ENCODE measurements at places on chromosomes 13 and 19.

- DNase-seq = no peak
Measured at GRCh38 chr13:23588666-23589065, 18.5 kb downstream of the TNFRSF19 start.

GRCh38 chr13:92097337-92097903, 699.0 kb downstream of the GPC5 start:
- no peak for DNase-seq

DNA sequence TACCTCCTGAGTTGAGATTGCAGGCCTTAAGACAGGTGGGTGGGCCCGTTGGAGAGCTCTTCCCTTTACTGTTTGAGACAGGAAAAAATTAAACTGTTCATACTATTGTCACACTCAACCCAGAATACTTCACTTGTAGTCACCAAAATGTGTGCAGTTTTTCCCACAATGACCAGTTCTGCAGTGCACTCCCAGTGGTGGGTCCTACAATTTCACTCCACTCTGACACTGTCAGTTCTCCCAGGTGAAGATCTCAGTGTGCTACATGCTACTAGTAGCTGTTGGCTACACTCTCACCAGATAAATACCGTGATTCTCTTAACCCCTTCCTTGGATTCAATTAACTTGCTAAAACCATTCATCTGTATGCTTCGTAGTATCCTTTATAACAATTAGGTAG, 2.9 kb downstream of the ZNF665 start:
- no peak for DNase-seq

DNA sequence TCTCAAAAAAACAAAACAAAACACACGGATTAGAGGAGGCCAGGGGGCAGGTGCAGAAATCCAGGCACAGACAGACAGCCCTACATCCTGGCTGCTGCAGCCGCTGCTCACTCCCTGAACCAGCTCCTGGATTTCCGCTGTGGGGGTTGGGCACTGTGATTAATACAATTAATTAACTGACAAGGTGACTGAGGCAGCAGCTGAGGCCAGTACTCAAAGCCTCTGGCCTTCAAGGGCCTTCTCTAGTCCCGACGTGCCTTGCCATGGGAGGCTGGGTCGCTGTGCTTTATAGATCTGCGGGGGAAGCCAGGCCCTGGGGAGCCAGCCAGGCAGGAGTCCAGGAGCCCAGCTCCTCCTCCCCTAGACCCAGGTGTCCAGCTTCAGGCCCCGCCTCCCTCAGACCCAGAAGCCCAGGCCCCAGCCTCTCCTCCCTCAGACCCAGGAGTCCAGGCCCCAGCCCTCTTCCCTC, 4.6 kb downstream of the NECTIN2 start:
- no peak for DNase-seq

DNA sequence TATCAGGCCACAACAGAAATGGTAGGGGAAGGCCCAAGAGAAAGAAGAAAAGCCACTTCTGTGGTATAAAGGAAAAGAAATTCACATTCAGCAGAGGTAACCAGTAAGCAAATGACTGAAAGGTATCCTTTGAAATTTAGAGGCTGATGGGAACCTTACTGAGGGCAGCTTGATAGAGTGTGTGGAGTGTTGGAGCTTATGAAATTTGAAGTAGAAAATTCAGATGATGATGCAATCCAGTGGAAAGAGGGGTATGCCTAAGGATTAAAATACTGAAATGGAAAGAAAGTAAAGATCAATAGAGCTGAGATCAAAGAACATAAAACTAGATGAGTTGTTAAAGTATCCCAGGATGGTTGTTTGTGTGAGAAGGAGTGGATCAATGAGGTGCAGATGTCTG, 42.8 kb upstream of the RFXAP start:
- no peak for DNase-seq

- DNase-seq = no peak
Measured at GRCh38 chr13:19665427-19665859, 32.0 kb downstream of the MPHOSPH8 start.

- DNase-seq = peak; percentile 85
Measured at GRCh38 chr13:94559222-94559795, 36.6 kb downstream of the TGDS start.

DNA sequence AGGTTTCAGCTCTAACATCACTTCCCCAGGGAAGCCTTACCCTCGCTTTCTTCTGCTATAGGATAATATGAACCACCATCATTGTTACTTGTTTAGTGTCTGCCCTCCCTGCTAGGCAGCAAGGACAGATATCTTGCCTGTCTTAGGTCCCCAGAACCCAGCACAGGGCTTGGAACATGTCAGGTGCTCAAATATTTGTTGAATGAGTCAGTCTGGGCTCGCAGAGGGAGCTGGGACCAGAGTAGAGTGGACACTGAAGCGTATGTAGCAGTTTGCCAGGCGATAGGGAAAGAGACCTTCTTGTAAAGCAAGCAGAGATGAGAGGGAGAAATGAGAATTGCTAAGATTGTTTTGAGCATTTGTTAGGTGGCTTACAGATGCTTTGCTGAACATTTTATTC, 11.7 kb downstream of the BCKDHA start:
- no peak for DNase-seq

DNA sequence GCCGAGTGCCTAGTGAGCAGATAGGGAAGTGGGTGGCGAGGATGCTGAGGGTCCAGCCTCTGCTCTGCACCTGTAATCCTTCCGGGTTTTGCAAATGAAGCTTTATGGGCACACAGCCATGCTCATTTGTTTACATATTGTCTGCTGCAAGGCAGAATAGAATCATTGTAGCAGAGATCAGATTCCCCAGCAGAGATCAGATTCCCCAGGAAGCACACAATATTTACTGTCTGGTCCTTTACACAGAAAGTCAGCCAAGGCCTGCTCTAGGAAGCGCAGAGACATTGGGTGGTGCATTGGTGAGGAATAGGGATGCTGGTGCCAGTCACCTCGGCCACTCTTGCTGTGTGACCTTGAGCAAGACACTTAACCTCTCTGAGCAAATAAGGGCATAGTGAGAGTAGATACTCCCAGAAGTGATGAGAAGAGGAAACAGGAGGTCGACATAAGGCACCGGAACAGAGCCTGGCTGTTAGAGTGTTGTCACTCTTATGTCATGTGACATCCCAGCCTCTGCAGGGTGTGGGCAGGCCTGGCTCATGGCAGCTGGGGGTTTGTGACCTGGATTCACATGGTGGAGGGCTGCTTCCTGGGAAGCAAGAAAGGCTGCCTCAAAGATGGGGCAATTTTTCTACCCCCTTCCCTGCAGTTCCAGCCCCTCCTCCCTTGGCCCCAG, 25.6 kb downstream of the CARM1 start:
- no peak for DNase-seq

GRCh38 chr13:110319774-110320509, 12.9 kb downstream of the COL4A2 start:
- peak; percentile 78 for DNase-seq

DNA sequence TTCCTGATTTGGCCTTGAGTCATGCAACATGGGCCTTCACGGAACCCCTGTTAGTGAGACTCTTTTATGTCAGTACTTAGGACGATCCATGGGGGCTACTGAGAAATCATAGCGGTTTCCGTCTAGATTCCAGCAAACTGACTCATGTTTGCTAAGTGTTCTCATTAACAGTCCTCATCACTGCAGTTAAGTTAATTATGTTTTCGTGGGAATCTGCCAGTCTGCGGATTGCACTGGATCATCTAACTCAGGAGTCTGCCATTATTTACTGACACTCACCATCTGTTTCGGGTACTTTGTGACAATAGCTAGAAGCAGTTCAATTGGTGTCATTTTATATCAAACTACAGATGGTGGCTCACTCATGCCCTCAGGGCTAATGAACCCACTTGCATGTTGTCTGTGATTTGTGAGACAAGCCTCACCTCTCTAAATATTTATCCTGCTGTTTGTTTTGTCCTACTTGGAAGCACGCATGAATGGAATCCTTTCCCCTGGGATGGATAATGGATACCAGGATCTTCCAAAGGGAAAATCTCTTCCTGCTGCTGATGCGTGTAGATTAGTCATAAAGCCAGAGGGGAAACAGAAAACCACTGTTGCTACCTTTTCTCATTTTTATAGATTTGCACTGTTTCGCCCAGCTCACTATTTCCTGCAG, 61.8 kb downstream of the RAB20 start:
- DNase-seq = no peak
